ENCODE measurements at places on chromosomes 6 and 20. TPM values are rescaled to one million over a fixed set of nuclear protein-coding genes. Genes with fewer than 3 reads are reported as not detected.
A peak's percentile ranks its signal among the peaks of the same experiment; 100 is the strongest.

- H3K4me1 ChIP-seq, result peaks cover 6% of the 10 kb centered on the region
- no peak for DNase-seq
- H3K4me3 ChIP-seq, result no peak overlapping the region
- H3K36me3 ChIP-seq, result no peaks in the 10 kb centered on the region
- peaks cover 1% of the 10 kb centered on the region for H3K27me3 ChIP-seq
Observed at GRCh38 chr20:20731945-20732296, 19.5 kb upstream of the RALGAPA2 start.

DNA sequence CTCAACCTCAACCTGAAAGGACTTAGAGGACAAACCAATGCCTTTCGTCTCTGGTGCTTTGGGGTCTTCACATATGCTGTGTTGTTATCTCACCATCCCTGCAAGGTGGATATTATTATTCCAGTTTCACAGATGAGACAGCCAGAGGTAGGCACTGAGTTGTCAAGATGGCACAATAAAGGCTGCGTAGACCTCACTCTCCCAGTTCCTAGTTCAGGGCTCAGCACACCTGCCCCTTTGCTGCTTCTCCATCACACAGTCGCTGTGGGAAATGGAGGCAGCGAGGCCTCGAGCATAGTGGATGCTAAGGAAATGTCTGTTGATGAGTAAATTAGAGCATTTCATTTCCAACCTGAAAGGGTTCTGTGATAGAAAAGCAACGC, 22.0 kb downstream of the FOXP4 start:
- H3K36me3 ChIP-seq, result no peaks in the 10 kb centered on the region
- peaks cover 26% of the 10 kb centered on the region for H3K4me1 ChIP-seq
- H3K27ac ChIP-seq, result no peak overlapping the region
- no peak for DNase-seq
- H3K27me3 ChIP-seq, result no peaks in the 10 kb centered on the region

- peak; percentile 23 for DNase-seq
- H3K4me3 ChIP-seq, result no peak overlapping the region
- H3K27ac ChIP-seq, result peak overlapping the region; percentile 98
Observed at GRCh38 chr20:23148731-23149570, 62.8 kb upstream of the CD93 start.

GRCh38 chr20:29689411-29690225, 1567.8 kb upstream of the DEFB115 start:
- DNase-seq, result no peak
- no peaks in the 10 kb centered on the region for H3K4me1 ChIP-seq
- H3K27ac ChIP-seq, result no peak overlapping the region
- H3K27me3 ChIP-seq, result no peaks in the 10 kb centered on the region
- peaks cover 17% of the 10 kb centered on the region for H3K36me3 ChIP-seq

Gene RAET1G
- total RNA-seq, result 0.97 TPM
